Stimulated activated memory B cell treated with anti-CD40 and anti-IgM and Interleukin-4, amounts not matched to agents 10 μg/mL and 1 μg/mL and 100 μg/mL, for 72 hours (primary cell): ENCODE measurements at places on chromosomes 16 and 17.
A peak's percentile ranks its signal among the peaks of the same experiment; 100 is the strongest.

GRCh38 chr17:64024215-64024654 lies 3.8 kb upstream of the ICAM2 start:
- ATAC-seq: no peak

DNA sequence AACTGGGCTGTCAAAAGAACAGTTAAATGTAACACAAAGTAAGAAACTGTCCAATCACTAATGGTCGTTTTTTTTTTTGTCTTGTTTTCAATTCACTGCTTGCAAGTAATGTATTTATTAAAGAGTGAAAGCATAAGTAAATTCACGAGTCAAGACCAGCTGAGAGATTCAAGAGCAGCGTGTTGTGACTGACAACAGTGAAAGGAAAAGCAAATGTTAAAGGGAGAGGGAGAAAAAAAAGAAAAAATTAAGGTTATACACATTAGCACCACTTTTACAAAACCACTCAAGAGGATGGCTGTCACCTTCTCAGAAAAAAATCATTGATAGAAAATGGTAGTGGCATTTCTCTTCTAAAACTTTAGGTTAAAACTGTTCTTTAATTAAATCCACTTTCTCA lies 36.1 kb downstream of the GPATCH8 start:
- no peak for ATAC-seq

DNA sequence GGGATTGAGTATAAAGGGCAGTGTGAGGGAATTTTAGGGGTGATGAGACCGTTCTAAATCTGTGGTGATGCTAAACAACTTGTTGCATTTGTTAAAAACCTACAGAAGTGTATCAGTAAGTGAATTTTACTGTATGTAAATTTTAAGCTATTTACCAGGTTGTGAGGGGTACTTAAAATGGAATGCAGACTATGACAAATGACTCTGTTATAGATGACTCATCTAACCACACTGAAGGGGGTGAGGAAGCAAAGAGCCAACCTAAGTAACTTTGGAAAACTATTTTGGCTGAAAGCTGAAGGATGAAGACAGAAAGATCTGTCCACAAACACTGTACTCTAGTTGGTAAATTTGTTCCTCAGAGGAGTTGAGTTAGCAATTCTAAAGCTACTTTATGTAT lies 5.3 kb upstream of the MKS1 start:
- ATAC-seq: no peak

- ATAC-seq: no peak
These were observed 138.3 kb downstream of the KCNJ2 start for GRCh38 chr17:70307430-70308225.

DNA sequence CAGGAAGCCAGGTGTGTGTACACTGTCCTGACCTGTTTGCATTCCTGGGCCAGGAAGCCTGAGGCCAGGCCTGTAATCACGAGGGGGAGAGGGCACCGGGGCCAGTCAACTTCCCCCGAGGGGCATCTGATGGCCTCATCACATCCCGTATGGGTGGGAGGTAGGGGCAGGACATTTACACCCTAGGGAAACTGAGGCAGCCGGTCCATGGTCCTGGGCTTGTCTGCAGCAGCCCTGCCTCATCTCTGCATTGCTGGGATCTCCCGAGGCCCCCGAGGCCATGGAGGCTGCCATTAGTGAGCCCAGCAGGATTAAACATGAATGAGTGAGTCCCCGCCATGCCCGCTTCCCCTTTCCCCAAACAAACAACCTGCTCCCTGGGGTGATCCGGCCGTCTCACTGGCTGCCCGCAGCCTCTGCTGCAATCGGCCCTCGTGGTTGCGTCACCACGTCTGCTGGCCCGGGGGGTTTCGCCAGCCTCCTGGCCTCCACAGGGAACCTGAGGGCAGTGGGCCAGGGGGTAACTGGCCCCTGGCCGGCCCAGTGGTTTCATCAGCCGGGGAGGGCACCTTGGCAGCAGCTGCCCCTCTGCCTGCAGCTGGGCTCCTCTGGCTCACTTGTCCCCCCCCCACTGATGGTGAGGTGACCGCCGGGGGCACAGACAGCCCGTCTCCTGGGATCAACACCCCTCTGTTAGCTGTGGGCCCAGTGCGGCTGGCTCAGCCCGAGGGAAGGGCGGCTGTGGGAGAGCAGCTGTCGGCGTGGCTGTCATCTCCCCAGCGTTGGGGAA lies 88.3 kb upstream of the GSE1 start:
- no peak for ATAC-seq

- no peak for ATAC-seq
These were observed 31.2 kb downstream of the HNF1B start for GRCh38 chr17:37713624-37714023.

GRCh38 chr16:58422809-58423208 lies 30.5 kb downstream of the GINS3 start:
- ATAC-seq: no peak

DNA sequence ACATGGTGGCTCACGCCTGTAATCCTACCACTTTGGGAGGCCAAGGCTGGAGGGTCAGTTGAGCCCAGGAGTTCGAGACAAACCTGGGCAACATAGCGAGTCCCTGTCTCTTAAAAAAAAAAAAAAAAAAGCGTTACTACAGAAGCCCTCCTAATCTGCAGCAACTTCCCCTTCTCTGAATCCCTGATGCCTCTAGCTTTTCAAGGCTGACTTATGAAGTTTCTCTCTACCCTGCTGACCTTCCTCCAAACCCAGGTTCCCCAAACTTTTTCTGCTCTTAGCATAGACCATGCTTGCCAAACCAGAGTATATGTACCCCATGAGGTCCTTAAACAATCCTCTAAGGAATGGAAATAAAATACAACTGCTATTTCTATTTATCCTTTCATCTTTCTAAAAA lies 16.4 kb downstream of the LYRM1 start:
- ATAC-seq: no peak

DNA sequence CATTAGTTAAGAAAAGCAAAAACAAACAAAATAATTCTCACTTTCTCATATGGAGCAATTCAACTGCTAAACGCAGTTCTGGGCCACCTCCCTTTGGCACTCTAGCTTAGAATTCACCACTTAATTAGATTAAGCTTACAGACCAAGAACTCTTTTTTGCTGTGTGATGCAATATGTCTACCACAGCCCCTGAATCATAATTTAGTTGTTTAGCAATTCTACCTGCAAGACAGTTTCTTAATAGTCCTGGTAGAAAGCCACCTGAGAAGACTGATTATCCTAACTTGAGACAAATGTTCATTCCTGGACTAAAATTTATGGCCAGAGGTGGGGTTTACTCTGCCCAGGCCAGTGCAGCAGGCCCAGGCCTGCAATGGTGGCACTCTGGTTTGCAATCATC lies 205.9 kb downstream of the HS3ST3A1 start:
- ATAC-seq: no peak

DNA sequence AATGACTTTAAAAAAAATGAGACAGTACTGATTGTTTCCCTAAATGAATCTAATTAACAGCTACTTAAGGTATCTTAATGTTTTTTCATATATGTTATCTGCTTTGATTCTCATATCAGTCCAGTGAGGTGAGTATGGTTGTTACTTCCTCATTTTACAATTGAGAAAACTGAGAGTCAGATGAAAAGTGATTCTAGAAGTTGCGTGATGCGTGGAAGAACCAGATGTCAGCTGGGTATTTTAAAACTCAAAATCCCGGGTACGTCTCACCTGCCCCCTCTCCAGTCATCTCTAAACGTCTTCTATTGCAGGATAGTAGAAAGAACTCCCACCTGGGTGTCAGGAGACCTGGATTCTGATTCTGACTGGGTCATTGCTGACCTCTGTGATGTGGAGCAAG lies 89.2 kb downstream of the MAP2K6 start:
- peak; percentile 94 for ATAC-seq

DNA sequence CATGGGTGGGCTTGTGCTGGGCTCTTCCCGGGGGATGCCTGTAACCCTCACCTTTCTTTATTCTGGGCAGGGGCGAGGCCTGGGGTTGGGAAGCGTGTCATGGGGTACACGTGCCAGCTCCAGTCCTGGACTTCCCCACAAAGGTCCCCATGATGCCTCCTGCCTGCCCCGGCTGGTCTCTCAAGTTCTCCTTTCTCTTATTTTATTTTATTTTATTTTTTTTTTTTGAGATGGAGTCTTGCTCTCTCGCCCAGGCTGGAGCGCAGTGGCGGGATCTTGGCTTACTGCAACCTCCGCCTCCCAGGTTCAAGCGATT lies 8.6 kb downstream of the ATP2A3 start:
- no peak for ATAC-seq

DNA sequence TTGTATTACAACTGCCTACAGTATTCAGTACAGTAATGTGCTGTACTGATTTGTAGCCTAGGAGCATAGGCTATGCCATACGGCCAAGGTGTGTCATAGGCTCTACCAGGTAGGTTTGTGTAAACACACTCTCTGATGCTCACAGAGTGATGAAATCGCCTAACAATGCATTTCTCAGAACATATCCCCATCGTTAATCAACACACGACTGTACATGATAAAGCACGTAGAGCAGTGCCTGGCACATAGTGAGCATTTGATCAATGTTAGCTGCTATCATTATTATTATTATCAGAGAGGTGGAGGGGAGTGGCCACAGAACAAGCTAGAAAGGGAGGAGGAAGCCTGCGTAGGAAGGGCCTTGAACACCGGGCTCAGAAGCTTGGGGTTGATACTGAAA lies 81.1 kb upstream of the LHX1 start:
- ATAC-seq: no peak

- ATAC-seq: no peak
These were observed 138.5 kb upstream of the CACNG3 start for GRCh38 chr16:24117680-24118079.

- ATAC-seq: no peak
These were observed 4.4 kb upstream of the MYO1C start for GRCh38 chr17:1496869-1497268.

DNA sequence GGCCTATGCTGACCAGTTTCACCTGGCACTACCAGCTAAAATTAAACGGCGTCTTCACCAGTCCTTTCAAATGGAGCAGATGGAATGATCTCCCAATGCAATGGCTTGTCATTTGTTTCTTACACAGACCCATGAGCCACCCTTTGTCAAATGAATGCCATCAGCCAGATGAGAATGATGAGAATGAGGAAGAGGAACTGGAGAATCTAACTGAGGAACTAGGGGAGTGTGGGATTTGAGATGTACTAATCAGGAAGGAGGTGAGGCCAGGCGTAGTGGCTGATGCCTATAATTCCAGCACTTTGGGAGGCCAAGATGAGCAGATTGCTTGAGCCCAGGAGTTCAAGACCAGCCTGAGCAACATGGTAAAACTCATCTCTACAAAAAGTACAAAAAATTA lies 116.4 kb downstream of the HS3ST3A1 start:
- ATAC-seq: no peak

- ATAC-seq: no peak
These were observed 84.1 kb downstream of the RAB11FIP4 start for GRCh38 chr17:31475378-31476162.

DNA sequence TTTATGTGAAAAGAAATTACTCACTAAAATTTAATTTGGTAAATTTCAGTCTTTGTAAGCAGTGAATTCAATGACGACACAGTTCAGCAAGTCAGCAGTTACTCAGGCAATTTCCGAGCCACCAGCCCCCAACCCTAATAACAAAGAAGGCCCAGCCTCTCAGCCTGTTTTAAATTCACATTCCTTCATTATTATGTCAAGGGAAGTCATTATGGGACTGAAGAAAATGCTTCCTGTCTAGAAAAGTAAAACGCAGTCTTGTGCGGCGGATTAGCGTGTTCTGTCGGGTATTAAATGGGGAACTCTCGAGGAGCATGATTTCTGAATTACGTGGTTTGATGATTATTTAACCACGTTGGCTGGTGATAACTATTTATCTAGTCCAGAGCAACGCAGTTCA lies 177.6 kb downstream of the AIPL1 start:
- no peak for ATAC-seq

GRCh38 chr16:52320930-52321439 lies 226.0 kb downstream of the TOX3 start:
- no peak for ATAC-seq

- no peak for ATAC-seq
These were observed 16.1 kb upstream of the NPTX1 start for GRCh38 chr17:80492343-80493136.

DNA sequence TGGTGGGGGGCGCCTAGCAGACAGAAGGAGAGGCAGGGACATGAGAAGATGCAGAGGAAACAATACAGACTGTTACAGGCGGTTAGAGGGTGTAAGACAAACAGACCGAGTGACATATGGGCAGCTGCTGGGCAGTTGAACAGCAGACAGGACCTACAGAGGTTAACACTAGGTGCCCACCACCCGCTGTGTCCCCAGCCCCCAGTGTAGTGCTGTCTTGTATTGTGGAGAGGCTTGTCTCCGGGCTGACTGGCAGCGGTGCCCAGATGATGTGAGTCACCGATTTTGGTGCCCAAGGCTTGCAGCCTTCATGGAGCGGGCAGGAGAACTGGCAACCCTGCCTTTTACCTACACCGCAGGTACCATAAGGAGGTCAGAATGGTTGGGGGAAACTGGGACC lies 2.4 kb upstream of the CXCL16 start:
- ATAC-seq: no peak

DNA sequence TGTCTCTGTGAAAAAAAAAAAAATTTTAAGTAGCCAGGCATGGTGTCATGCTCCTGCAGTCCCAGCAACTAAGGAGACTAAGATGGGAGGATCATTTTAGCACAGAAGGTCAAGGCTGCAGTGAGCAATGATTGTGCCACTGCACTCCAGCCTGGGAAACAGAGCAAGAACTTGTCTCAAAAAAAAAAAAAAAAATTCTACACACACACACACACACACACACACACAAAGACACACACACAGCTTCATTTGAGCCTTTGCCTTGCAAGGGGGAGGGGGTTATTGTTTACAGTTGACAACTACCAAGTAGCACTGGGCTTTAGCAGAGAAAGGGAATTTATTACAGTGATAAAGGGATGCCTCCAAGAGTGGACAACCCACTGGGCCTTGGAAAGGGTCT lies 4.9 kb upstream of the POLR3E start:
- ATAC-seq: no peak

GRCh38 chr16:66905633-66906539 lies 12.8 kb downstream of the CDH16 start:
- no peak for ATAC-seq

DNA sequence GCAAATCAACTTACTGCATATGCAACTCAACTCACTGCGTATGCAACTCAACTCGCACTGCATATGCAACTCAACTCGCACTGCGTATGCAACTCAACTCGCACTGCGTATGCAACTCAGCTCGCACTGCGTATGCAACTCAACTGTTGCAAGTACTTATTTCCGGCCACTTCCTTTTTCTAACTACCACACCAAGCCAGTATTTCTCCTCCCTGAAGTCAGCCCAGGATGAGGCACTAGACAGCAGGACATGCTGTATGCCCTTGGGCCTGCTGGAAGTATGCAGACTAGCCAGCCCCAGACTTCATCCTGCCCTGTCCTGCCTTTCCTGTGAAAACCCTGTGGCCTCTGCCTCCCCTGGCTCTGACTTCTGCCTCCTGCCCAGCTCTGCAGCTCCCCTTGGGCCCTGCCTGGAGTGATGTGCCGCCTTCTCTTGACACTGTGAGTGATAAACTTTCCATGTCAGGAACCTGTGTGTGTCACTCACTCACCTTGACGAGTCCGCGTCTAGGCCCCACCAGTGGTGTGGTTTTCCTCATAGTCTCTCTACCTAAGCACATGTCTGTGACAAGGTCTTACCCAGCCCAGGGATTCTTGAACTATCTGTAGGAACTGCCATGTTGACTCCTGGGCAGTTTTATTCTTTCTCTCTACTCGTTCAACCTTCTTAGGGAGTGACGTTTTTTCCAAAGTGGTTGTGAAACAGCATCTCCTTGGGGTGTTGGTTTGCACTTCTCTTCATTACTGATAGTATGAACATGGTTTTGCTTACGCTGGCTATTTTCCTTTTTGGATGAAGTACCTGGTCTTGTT lies 16.4 kb downstream of the ZNF778 start:
- no peak for ATAC-seq

GRCh38 chr16:85882181-85882810 lies 16.7 kb upstream of the IRF8 start:
- peak; percentile 90 for ATAC-seq
